ENCODE measurements at places on chromosomes 11 and 22. TPM values are rescaled to one million over a fixed set of nuclear protein-coding genes. Genes with fewer than 3 reads are reported as not detected.

GRCh38 chr11:76161261-76161961, 44.9 kb downstream of the WNT11 start:
- DNase-seq: no peak

Gene KRTAP5-9
- not detected for total RNA-seq

- DNase-seq: no peak
Measured at GRCh38 chr11:111355101-111355500, 24.0 kb downstream of the POU2AF1 start.

Gene POU2AF3
- not detected for total RNA-seq

Gene P2RY2
- total RNA-seq: not detected

Gene OR4S2
- total RNA-seq: not detected

DNA sequence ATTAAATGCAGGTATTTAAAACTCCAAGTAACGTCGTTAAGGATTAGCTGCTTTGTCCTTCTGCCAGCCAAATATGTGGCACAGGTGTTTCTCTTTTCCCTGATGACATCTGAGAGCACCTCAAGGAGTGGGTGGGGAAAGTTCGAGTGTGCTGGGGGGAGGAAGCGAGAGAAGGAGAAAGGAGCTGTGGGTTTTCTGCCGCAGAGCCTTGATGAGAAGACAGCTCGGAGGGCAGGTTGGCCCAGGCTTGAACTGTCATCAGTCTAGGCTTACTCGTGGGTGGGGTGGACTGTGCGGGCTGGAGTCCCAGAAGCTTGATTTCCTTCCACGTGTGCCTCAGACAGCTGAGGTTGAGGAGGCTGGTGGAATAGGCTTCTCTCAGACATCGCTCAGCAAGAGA, 15.2 kb upstream of the SORL1-AS1 start:
- peak; percentile 85 for DNase-seq

DNA sequence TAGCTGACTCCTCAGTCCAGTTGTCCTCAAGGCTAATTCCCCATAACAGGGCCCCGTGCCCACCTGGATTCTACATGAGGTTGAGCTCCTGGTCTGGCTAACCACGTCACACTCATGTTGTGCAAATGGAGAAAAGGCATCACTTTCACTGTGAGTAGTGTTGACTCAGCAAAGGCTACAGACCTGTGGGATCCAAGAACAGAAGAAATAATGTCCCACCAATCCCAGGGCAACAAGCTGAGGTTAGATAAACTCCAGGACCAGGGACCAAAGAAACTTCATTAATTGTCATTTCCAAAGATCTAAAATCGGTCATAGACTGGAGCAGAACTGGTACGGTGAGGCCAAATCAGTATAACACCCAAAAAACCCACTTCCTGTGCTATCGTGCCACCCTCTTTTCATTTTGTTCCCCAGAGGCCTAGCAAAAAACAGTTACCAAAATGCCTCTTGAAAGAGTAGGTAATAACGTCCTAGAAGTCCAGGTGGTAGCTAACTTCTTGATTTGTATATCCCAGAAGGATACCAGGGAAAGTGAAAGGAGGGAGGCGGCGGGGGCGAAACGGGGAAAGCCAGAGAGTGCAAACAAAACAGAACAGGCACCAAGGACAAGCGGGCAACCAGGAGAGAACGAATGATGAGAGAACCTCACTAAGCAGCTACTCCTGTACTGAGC, 1.4 kb downstream of the PCSK7 start:
- peak; percentile 64 for DNase-seq

DNA sequence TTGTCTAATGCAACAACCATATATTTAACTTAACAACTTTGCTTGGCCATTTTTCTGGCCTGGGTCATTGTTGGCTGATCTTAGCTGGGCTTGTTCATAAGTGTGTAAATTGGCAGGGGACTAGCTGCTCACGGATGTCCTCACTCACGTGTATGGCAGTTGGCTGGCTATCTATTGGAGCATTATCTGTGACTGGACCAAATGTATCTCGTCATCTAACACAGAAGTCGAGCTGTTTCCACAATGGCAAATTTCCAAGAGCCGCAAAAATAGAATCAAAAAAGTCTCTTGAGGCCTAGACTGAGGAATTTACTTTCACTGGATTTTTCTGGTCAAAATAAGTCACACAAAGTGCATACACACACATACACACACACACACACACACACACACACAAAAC, 893.3 kb downstream of the FAM181B start:
- no peak for DNase-seq

- DNase-seq: no peak
Measured at GRCh38 chr11:62487738-62488551, 58.7 kb downstream of the AHNAK start.

Gene NFAM1
- total RNA-seq: 0.08 TPM

- peak; percentile 38 for DNase-seq
Measured at GRCh38 chr11:60951904-60952741, at the start of gene SLC15A3. SLC15A3 (minus strand) TSS chr11:60952176; CDS start chr11:60951551, 625 bp downstream.

DNA sequence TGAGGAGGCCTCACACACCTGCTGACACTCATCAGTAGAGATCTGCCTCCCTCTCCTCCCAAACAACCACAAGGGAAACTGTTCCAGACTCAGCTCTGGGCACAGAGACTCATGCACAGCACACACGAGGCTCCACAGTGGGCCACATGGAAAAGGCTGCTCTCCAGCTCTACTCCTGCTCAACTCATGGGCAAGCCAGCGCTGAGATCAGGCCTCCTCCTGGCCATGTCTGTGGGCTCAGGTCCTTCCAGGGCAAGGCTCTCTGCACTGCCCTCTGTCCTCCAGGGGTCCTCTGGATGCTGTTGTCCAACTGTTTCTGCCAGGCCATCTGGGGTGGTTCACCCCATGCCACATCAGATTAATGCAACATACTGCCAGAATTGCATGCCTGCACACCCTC, 46.0 kb downstream of the PLEKHA7 start:
- DNase-seq: no peak

Gene SPON1
- 0.95 TPM for total RNA-seq

GRCh38 chr11:64611869-64612646, 21.0 kb downstream of the SLC22A12 start:
- DNase-seq: no peak

DNA sequence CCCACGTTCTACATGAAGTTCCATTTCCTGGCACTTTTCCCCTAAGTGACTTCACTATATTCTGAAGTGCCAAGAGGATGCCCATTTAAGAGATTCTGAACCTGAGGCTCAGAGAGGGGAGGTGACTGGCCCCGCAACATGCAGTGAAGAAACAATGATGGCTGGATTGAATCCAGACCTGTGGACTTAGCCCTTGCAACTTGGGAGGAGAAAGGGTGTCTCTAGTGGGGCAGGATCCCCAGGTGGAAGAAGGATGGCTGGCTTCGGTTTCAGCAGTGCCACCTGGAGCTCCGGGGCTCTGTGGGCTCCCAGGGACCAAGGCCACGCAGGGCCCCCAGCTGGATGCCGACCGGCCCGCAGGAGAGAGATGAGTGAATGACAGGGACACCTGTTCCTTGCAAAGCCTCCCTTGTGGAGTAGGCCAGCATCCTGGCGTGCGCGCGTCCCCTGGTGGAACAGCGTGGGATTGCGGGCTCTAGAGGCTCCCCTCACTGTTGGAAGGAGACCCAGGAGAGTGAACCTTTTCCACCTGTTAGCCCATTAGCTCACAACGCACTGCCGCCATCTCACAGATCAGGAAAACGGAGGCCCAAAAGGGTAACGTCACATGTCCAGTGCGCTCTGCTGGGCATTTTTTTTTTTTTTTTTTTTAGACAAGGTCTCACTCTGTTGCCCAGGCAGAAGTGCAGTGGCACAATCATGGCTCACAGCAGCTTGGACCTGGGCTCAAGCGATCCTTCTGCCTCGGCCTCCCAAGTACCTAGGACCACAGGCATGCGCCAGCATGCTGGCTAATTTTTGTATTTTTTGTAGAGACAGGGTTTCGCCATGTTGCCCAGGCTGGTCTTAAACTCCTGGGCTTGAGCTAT, 104.7 kb downstream of the KIAA1671 start:
- peak; percentile 71 for DNase-seq

All from activated naive CD8-positive, alpha-beta T cell treated with anti-CD3 and anti-CD28 coated beads for 36 hours (primary cell).